ENCODE measurements at places on chromosomes 11 and 22. TPM values are rescaled to one million over a fixed set of nuclear protein-coding genes. Genes with fewer than 3 reads are reported as not detected.

DNAL4 gene
- 11.6 TPM for total RNA-seq

MUC5B gene
- total RNA-seq, result not detected

OVOL1 gene
- total RNA-seq, result not detected

NRGN gene
- total RNA-seq, result 4.1 TPM

EHF gene
- total RNA-seq, result 2.7 TPM

RASGRP2 gene
- total RNA-seq, result 44.5 TPM

Measured in left ventricle myocardium superior (tissue), 1 donor.